ENCODE measurements at places on chromosomes 6 and 20.

- no peak for DNase-seq
Measured at GRCh38 chr6:148427333-148427732, 84.7 kb downstream of the SASH1 start.

DNA sequence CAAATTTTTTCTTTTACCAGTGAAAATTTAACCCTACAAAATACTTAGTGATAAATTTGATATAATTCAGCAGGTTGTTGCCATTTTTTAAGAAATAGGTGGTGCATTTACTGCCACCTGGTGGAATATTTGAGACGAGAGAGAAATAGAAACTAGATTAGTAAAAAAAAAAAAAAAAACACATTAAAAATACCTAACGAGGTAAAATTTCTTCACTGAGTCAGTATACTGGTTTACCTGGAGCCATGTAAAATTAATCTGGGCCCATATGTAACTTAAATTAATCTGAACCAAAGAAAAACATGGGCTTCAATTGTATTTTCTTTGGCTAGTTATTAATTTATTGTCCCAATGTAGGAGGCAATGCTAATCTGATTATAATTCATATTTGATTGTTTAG lies 520.8 kb downstream of the EPM2A start:
- DNase-seq, result no peak

- DNase-seq, result no peak
Measured at GRCh38 chr6:17421406-17421805, 28.0 kb downstream of the CAP2 start.

DNA sequence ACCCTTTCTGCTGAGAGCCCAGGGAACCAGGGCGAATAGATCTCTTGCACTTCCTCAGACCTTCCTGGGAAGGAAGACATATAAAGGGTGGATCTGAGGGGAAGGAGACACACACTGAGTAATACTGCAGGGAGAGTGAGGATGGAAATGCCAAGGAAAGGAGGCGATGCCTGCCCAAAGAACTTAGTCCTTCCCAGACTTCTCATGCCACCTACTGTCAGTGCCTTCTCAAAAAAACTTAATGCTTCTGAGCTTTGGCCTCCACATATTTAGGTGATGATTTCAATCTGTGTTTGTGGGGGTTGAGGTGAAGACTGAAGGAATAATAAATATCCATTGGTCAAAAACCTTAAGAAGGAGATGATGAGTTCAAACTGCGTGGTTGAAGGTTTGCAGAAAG lies 9.7 kb downstream of the BTN3A1 start:
- no peak for DNase-seq

- DNase-seq, result no peak
Measured at GRCh38 chr6:40998661-40999060, 40.4 kb downstream of the UNC5CL start.

- no peak for DNase-seq
Measured at GRCh38 chr6:169269180-169270076, 15.8 kb upstream of the THBS2 start.

DNA sequence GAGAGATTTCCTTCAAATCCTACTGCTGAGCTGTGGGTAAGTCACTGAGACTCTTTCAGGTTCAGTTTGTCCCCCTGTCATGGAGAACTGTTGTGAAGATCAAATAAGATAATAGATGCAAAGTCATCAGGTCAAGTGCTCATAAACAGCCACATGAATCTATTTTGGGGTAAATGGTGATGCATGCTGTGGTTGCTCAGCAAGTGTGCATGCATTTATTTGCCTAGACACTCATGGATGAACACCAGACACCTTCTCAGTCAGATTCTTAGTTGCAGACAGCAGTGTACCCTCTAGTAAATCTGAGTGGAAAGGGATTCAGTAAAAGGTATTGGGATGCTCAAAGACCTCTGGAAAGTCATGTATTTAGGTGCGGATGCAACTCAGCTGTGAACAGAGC lies 168.0 kb upstream of the FOXA2 start:
- no peak for DNase-seq

- DNase-seq, result no peak
Measured at GRCh38 chr20:44700306-44700705, 14.9 kb upstream of the CCN5 start.

DNA sequence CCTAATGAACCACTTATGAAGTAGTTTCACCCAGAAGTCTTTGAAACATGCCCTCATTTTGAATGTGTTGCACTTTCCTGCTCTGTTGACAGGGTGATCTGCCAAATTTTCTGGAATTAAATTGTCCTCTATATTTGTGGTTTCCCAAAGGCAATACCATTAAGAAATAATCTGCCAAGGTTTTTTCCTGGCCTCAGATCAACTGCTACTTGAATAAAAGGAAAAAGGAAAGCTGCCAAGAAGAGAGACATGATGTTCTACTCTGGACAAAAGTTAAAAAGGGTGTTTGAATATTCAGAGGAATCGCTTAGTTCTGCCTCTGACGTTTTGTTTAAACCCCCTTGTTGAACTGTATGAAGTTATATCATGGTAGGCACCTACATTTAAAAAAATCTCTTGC lies 37.4 kb upstream of the ARMH2 start:
- DNase-seq, result no peak

- no peak for DNase-seq
Measured at GRCh38 chr6:152736687-152737273, 13.8 kb upstream of the VIP start.

GRCh38 chr20:15860850-15861249 lies 712.4 kb downstream of the KIF16B start:
- no peak for DNase-seq

DNA sequence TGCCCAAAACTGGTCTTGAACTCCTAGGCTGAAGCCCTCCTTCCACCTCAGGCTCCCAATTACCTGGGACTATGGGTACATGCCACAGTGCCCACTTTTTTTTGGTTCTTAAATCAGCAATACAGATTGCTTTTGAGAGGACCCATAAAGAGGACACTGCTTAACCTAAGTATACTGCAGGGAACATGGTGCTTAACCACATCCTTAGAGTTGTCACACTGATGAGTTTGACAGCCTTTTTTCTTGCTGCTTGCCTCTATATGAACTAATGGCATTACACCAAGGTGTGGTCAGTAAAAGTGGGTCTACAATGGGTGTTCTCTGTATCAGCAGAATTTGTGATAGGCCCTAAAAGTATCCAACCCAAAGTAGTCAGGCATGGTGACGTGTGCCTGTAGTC lies 7.2 kb upstream of the SLC35D3 start:
- DNase-seq, result no peak

GRCh38 chr20:57719951-57720350 lies 10.1 kb upstream of the PMEPA1 start:
- DNase-seq, result no peak

- no peak for DNase-seq
Measured at GRCh38 chr6:155628306-155628705, 172.7 kb upstream of the NOX3 start.

DNA sequence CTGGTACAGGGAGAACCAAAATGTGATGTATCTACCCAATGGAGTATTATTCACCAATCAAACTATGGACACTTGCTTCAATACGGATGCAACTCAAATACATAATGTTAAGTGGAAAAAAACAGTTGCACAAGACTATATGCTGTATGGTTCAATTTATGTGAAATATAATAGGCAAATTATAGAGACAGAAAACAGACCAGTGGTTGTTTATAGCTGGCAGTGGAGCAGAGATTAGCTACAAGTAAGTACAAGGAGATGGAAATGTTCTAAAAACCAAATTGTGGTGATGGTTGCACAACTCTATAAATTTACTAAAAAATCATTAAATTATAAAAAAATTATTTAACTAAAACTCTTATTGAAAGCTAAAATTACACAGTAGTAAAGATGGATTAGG lies 113.2 kb downstream of the PRDM1 start:
- DNase-seq, result no peak

DNA sequence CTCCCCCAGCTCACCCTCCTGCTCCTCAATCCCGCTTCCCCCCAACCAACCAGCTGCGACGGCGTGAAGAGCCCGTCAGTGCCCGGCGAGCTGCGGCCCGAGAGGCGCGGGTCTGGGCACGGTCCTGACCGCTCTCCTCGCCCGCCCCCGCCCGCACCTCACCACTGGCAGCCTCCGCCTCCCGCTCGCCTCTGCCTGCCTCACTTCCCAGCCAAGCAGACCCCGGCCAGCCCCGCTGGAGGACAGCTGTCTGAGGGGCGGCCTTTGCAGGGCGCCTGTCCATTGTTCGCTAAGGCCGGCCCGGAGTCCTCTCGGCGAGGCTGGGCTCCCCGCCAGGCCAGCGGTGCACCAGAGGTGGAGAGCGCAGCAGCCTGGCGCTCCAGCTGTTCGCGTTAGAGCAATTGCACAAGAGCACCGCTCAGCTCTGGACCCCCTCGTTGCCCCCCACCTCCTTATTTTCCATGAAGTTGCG lies 1.3 kb downstream of the SOBP start:
- DNase-seq, result no peak

GRCh38 chr6:138999949-139000725 lies 12.1 kb upstream of the REPS1 start:
- no peak for DNase-seq

DNA sequence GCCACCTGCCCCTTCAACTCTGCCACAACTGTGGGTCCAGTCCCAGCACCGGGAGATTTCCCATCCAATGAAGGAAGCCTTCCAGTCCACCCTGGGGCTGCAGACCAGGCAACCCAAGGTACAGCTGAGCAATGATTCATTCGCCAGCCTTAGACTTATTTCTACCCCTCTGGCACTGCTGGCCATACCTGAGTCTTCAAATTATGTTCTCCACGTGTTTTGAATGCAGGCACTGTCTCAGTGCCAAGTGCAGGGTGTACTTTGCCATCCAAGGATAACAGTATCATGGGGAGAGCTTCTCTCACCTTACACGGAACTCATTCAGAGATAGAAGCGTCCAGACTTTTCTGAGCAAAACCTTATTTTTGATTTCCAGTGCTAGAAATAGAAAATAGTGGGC lies 175.6 kb downstream of the ZFP64 start:
- DNase-seq, result no peak

All from C1 segment of cervical spinal cord (tissue), 14 donors.